Astrocyte of the cerebellum (primary cell): ENCODE measurements at places on chromosomes 1 and 21.

GRCh38 chr1:182069028-182069466 lies 7.5 kb upstream of the ZNF648 start:
- DNase-seq: peak; percentile 9

GRCh38 chr1:81317191-81317590 lies 483.5 kb upstream of the ADGRL2 start:
- DNase-seq: no peak

GRCh38 chr1:167926486-167926997 lies 9.9 kb upstream of the DCAF6 start:
- DNase-seq: no peak

GRCh38 chr1:112618721-112619517 lies at the start of gene ST7L:
ST7L (minus strand) TSS chr1:112619141; CDS start chr1:112619113, 28 bp downstream.
- peak; percentile 27 for DNase-seq

GRCh38 chr1:51653127-51653526 lies 36.2 kb downstream of the OSBPL9 start:
- DNase-seq: no peak

DNA sequence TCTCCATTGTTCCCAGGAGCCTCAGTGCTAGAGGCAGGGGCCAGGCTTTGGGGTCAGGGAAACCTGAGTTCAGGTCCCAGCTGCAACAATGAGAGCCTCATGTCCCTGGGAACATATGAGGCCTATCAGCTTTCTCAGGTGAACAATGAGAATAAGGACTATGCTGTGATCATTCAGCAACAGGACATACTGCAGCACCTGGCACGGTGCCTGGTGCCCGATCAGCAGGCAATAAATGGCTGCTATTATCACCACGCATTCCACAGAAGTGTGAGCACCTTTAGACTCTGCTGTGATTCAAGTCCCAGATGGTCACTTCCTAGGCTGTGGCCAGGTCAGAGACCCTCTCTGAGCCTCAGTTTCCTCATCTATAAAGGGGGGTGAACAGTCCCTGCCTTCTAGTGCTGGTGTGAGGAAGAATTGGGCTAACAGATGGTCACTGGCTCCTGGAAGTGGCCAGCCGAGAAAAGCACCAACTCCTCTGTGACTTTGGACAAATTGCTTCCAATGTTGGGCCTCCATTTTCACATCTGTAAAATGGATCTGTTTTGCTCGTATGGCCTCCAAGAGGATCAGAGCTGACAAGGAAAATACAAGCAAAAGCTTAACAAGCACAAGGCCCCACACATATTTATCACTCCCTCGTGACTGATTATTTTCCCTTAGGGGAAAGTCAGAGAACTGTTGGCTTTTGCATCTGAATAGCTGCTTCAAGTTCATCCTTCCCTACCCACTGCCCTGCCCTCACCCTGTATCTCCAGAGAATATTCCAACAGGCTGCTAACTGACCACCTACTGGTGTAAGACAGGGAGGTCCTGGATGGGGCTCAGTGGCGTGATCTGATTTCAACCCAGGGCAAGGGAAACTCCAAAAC lies 1.1 kb downstream of the SLC5A9 start:
- no peak for DNase-seq

DNA sequence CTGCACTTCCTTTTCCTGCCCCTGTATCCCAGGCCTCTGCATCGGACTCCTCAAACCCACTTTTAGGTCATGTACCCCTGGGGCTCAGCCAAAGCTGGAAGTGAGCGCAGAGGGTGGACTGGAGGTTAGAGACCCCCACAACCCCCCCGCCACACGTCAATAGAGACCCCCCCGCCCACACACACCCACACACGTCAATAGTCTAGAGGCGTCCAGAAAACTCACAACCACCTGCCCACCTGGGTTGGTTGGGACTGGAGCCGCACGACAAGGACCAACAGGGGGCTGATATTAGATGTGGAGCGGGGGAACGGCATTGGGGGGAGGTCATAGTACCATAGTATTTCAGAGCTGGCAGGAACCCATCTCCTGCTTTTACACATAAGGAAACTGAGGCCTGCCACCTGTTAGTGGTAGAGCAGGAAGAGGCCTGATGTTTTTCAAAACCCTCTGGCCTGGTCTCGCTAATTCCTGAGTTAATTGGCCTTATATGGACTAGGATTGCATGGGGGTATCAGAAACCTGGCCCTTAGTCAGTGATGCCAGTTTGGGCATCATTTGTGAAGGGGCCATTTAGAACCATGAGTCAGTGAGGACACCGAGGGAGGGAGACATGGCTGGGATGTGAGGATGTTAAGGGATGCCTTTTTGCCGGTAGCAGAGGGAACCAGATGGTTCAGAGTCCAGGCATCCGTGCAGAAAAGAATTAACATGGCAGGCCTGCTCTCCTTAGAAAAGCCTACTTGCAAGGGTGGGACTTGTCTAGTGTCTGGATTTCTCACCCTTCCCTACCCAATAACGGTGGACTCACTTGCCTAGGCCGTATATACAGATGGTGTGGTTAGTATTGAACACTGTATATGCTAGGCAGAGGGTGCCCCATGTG lies 1.1 kb downstream of the NENF start:
- no peak for DNase-seq

GRCh38 chr1:58231204-58231603 lies 315.3 kb downstream of the OMA1 start:
- no peak for DNase-seq
